ENCODE measurements at places on chromosomes 3 and 15. TPM values are rescaled to one million over a fixed set of nuclear protein-coding genes. Genes with fewer than 3 reads are reported as not detected.

Gene DNAH12
- total RNA-seq: 0.19 TPM

Gene PRSS50
- total RNA-seq: not detected

Gene KIF7
- total RNA-seq: 4.6 TPM

Gene PPM1L
- total RNA-seq: 0.84 TPM

Gene MAP1A
- total RNA-seq: 0.83 TPM
